ENCODE measurements at places on chromosomes 1 and 21.

DNA sequence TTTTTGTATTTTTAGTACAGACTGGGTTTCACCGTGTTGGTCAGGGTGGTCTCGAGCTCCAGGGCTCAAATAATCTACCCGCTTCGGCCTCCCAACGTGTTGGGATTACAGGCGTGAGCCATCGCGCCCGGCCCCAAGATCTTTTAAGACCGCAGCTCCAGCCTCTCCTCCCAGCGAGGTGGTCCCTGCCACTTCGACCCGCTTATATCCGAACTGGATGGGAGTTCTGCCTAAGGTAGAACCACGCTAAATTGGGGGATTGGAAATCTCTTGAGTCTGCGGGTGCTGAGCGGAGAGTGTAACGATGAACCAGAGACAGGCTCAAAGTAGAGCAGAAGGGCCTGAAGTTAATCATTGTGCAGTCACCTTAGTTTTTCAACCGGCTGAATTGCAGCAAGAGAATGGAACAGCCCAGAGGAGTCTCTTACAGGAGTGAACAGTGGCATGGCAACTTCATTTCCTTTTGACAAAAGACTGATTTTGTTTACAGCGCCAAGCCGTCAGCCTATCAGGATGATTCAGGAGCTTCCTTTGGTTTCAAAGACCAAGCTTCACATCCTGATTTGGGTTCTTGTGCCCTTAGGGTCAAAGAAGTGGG is 726 bp upstream of the CYB5R1 start:
- peak; percentile 78 for DNase-seq

DNA sequence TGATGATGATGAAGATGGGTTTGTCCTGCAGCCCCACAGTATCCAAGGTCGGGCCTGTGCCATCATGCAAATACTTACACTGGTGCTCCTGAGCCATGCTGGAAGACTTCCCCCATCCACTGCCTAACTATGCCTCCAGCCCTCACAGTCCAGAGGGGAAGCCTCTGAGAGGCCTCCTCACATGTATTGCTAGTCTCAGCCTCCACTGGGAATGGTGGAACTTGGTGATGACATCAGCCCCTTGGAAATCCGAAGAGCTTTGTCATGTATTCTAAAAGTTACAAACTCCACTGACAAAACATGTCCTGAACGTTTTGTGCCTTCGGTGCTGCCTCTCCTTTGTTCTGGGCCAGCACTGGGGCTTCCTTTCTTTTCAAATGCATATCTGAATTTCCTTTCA is 61.1 kb upstream of the DMRTB1 start:
- DNase-seq, result no peak

DNA sequence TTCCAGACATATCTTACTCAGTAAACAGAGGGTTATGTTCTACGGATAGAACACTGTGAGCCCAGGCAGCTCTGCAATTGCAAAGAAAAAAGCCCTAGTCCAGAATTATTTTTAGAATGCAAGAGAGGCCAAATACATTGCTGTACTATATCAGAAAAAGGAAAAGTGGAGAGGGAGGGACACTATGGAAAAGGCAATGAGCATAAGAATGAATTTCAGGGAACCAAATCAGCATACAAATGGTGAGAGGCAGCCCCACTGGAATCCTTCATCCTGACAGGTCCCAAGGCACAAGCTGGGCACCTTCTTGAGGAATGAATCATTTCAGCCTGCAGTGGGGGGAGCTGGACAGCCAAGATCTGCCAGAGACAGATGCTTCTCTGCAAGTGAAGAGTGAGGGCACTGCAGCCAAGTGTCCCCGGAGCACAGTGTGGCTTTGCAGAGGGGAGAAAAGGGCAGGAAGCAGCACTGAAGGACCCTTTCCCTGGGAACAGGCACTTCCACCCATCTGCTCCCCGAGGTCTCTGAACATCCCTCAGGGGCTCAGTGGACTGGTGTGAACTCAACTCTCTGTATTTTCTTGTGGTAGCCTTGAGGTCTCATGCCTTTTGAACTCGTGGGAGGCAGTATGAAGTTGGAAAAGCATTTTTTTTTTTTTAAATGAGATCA is 115.6 kb downstream of the XCL2 start:
- DNase-seq, result no peak

DNA sequence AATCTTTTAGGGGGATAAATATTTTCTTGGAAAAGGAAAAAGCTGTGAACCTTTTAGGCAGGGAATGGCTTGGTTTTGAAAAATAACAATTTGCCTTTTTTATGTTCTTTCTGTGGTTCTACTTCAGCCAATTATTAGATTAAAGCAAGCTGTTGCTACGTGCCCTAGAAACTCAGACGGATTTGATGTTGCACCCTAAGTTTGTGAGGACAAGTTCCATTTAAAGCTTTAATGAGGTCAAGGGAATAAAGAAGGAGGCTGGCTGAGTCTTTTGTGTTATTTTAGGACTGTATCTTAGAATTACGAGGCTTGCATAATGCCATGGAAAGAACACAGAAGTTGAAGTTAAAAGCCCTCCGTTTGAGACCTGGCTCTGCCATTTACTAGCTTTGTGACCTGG is 216.9 kb downstream of the NUF2 start:
- no peak for DNase-seq

- no peak for DNase-seq
These were observed 43.3 kb upstream of the PCBP3 start for GRCh38 chr21:45600248-45600647.

- peak; percentile 20 for DNase-seq
These were observed 32.8 kb upstream of the IL19 start for GRCh38 chr1:206737729-206738201.

- DNase-seq, result no peak
These were observed 253.3 kb upstream of the VAMP3 start for GRCh38 chr1:7517611-7518330.

- DNase-seq, result no peak
These were observed 501.8 kb upstream of the ZRANB2 start for GRCh38 chr1:71582673-71583072.

- no peak for DNase-seq
These were observed 71.3 kb downstream of the S1PR1 start for GRCh38 chr1:101307985-101308689.

DNA sequence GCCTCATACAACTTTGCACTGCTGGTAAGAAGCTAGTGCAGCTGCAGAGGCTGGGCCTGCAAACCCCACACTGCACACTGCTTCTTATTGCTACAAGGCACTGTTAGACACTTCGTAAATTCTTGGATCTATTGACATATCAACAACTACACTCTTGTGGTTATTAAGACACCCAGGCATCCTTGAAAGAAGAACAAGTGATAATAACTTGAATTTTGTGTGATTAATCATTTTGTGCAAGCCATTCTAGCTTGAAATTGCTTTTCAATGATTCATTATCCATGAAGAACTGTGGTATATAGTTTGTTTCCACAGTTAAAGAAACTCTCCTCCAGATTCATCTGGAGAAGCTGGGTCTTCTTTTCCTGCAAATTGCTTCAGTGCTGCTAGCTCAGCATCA is 33.7 kb upstream of the IFI44L start:
- no peak for DNase-seq

GRCh38 chr1:23930270-23930669 is 17.1 kb upstream of the CNR2 start:
- DNase-seq, result no peak

DNA sequence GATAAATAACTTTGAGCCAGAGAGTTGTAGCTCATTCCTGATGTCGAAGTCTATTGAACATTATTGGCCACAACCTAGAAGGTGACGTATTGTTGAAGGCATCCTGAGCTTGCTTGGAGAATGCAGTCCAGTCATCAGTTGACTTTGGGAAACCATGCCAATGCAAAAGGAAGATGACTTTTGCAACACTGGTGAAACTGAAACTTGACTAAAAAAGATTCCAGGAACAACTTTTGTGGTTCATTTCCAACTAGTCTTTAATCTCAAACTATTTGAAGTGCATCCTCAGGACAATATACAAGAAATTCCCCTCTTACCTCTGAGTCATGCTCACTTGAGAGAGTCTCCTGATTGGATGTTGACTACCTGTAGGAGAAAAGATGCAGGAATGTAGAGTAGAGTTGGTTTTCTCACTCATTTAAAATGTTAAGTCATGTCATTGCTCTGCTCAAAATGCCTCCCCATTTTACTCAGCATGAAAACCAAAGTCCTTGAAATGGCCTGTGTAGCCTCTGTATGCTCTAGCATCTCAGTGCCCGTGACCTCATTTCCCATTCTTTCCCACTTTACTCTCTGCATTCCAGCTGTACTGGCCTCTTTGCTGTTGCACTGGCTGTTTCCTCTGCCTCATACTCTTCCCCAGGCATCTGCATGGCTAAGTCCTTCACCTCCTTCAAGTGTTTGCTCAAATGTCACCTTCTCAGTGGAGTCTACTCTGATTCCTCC is 24.4 kb upstream of the LEPR start:
- no peak for DNase-seq

GRCh38 chr1:240306673-240307072 is 215.0 kb downstream of the FMN2 start:
- no peak for DNase-seq

- DNase-seq, result peak; percentile 78
These were observed 22.0 kb downstream of the THAP3 start for GRCh38 chr1:6646499-6647148.

- DNase-seq, result peak; percentile 68
These were observed 353.4 kb upstream of the NEGR1 start for GRCh38 chr1:72635719-72636118.

GRCh38 chr1:103911450-103911849 is 161.8 kb downstream of the AMY1C start:
- no peak for DNase-seq

DNA sequence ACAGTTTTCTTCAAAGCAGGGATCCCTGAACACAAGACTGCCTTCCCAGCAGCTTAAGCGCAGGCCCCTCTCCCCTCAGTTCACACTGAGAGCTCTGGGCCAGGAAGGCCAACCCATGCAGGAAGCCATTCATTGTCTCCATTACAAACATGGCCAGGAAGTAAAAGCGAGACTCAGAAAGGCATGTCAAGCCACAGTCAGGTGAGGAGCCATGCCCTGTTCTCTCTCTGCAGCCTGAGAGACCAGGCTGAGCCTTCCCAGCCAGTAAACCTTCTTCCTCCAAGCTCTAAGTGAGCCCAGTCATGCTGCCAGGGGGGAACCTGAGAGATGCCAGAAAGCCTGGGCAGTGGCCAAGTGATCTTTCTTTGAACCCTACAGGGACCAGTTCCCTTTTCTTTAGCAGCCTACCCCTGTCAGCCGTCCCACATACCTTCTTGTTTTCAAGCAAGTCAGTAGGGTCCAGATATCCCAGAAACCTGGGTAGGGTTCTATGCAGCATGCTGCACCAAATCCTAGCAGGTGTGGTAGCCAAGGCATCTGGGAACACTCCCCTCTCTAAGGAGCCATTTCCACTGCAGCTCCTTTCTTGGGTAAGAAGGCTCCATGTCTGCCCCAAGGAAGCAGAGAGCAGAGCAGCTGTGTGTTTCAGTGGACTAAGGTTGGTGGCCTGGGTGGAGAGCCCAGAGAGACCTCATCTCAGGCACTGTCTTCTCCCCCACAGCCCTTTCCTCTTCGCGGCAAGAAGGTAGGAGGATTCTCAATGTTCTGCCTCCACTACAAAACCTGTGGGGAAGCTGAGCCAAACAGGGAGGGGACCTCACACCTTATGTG is 977 bp downstream of the TRAF3IP3 start:
- peak; percentile 77 for DNase-seq

GRCh38 chr1:160089883-160090282 is 8.5 kb downstream of the IGSF8 start:
- DNase-seq, result no peak

DNA sequence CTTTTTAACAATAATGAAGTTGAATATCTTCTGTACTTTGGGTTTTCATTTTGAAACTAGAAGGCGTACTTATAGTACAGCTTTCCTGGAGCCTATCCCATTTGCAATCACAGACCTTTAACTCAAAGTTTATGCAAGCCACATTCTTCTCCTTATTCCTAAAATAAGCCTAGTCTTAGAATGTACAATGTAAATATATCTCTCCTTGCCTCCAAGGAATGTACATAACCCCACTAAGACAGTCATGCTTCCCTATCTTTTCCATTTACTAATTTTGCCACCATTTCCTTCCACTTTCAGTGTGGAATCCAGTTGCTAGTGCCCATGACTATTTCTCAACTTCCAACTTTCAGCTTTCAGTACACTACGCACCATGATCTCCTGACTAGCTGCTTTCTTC is 327.6 kb downstream of the ST6GALNAC3 start:
- DNase-seq, result no peak

DNA sequence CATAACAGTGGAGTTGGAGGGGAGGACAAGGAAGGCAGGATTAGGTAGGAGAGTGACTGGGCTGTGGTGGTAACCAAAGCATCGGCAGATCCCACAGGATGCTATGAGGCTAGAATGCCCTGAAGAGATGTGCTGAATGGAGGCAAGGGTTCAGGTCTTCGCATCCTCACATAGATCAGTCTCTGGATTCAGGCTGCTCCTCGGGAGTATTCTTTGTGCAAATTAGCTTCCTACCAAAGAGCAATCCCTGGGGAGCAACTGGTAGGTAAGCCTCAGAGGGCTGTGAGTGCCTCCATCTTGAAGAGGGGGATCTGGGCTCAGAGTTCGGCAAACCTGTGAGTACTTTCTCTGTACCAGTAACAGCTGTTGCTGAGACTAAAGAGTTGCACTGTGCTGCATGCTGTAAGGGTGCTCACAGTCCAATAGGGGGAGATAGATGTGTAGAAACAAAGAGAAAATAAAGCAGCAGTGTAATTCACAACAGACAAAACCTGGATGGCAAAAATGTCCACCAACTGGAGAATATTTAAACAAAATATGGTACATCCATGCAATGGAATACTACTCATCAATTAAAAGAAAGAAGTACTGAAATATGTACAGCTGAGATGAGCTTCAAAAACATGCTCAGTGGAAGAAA is 322.4 kb upstream of the DEPDC1 start:
- DNase-seq, result peak; percentile 43

GRCh38 chr1:155251566-155251965 is 3.7 kb downstream of the ENTREP3 start:
- no peak for DNase-seq

- DNase-seq, result no peak
These were observed 111.4 kb upstream of the ARTN start for GRCh38 chr1:43822040-43822690.

DNA sequence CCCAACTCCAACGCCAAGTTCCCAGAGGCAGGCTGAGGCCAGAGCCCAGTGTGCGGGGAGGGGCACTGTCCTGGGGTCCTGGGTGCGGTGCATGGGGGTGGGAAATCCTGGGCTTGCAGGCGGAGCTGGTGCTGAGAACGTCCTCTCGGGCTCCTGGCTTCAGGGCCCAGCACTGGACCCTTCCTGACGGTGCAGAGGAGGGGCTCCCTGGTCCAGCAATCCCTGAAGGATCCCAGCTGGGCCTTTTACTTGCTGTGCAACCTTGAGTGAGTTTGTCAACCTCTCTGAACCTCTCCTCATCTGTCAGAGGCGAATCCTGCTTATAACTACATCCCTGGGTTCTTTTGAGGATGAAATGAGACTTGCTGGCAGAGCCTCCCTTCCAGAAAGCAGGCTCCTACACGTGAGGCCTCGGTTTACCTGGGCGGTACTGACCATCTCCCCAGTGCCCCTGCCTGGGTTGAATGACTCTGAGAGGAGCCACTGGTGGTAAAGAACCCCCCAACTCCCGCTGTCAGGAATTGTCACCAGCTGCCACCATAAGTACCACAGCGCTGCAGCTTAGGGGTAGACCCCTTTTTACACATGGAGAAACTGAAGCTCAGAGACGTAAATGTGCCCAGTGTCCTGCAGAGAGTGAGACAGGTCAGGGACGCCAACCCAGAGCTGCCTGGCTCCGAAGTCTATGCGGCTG is 77.3 kb downstream of the DHRS3 start:
- no peak for DNase-seq
